Tongue (tissue), 3 donors: ENCODE measurements at places on chromosomes 2 and 18. TPM values are rescaled to one million over a fixed set of nuclear protein-coding genes. Genes with fewer than 3 reads are reported as not detected.

GRCh38 chr2:47061944-47062678, 93.0 kb downstream of the STPG4 start:
- DNase-seq: no peak

DNA sequence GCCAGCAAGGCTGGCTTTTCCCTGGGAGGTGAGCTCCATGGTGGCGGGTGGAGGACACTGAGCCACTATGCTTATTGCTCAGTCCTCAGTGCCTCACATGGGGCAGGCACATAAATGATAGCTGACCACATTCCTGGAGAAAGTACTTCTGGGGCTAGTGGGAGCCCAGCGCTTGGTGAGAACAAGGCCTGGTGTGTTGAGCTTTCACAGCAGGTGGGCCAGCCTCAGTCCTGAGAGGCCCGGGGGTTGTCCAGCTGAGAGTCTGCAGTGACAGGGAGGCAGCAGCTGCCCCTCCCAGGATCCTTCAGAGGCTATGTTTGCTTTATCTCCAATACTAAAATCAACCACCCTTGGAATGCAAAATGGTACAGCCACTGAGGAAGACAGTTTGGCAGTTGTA, 217.7 kb downstream of the ZBTB7C start:
- peak; percentile 89 for DNase-seq

GPBAR1 gene
- total RNA-seq: 0.92 TPM

FAP gene
- total RNA-seq: 50.0 TPM

LYPD6 gene
- total RNA-seq: 4.2 TPM

CD226 gene
- 2.1 TPM for total RNA-seq

CDH2 gene
- total RNA-seq: 6.5 TPM

HOXD3 gene
- total RNA-seq: 1.9 TPM

DNA sequence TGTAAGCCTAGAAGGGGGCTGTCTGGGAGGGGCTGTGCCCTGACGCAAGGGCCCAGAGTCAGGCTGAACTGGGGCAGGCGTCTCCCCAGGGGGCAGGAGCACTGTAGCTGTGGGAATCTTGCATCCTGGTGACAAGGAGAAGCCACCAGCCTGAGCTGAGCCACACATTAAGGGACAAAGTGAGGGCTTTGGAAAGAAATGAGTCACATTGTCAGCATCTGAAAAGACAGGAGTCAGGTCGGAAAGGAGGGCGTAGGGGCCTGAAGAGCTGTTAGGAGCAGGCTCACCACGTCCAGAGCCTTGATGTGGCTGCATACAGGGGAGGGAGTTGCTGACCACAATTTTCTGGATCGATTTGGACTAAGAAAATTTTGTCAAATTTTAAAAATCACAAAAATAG, 298.6 kb downstream of the CYP26B1 start:
- no peak for DNase-seq
